ENCODE measurements at places on chromosomes 16 and 17.
A peak's percentile ranks its signal among the peaks of the same experiment; 100 is the strongest.

GRCh38 chr16:76748461-76749348 lies 442.3 kb upstream of the MON1B start:
- DNase-seq, result no peak

- DNase-seq, result no peak
Observed at GRCh38 chr17:73841431-73842060, 197.3 kb upstream of the SDK2 start.

DNA sequence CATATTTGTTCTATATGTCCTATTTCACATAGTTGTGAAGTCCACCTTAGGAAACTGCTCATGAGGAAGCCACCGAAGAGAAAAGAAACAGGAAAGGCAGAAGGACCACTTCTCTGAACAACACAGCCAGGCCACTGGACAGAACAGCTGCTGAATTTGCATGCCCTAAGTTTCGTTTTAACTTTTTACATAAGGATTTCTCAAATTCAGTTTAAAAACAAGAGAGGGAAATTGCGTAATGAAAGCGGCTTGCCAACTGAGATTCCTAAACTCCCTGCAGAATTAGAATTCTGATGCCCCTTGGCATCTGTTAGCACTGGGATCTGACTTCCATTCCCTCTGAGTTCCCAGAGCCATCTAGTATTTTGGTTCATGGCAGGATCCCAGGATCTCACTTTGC lies 5.0 kb upstream of the CCL8 start:
- no peak for DNase-seq

- no peak for DNase-seq
Observed at GRCh38 chr17:82940226-82941020, 100.6 kb upstream of the ZNF750 start.

DNA sequence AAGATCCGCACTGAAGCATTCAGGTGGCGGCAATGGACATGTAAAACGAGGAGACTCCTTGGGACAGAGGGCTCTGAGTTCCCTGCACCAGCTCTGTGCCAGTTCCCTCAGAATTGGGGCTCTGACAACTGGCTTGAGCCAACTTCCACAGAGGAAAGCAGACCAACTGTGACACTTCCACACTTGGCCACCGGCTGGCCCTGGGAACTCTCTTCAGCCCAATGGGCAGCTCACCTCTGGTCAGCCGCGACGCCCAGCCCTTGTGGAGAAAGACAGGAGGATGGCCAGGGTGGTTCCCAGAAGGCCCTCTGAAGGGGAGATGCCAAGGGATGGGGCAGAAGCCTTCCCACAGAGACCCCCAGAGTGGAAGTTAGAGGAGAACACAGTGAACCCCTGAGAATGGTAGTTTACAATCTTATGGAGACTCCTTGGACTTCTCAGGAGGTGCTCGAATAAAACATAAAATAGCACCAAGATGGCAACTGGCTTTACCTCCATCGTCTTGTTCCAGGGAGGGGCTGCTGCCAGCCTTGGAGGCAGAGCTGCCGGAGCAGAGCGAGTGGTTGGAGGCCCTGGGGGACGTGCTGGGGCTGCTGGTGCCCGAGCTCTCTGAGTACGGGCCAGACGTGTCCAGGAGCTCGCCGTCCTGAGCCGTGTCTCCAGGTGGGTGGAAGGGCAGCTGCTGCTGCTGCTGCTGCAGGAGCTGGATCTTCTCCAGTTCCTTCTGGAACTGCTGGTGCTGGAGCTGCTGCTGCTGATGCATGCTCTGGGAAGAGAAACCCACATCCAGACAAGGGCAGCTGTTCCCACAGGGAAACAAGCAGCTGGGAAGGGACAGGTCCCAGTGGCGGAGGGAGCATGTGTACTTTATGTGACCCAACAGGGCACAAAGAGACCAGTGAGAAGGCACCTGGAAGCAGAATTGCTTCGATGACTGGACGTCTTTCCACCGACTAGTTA lies 35.0 kb upstream of the ICAM2 start:
- DNase-seq, result no peak

GRCh38 chr16:28069971-28070794 lies 6.7 kb upstream of the GSG1L start:
- DNase-seq, result no peak

GRCh38 chr17:77549726-77550366 lies 408.7 kb upstream of the TNRC6C start:
- DNase-seq, result no peak

- no peak for DNase-seq
Observed at GRCh38 chr16:4321286-4322120, 5.6 kb downstream of the GLIS2 start.

DNA sequence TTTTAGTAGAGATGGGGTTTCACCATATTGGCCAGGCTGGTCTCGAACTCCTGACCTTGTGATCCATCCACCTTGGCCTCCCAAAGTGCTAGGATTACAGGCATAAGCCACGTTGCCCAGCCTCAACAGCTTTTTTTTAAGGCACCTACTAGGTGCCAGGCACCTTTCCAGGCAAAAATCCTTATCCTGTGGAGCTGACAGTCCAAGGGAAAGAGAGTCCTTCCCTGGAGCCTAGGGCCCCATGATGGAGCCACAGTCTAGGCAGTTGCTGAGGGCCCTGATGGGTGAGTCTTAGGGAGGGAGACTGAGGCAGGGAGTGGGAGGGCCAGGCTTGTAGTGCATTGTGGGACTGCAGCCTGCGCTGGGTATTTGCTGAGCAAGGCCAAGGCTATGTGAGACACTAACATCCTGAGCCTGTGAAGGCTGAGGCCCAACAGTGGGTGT lies 79.6 kb upstream of the TOB1 start:
- no peak for DNase-seq

GRCh38 chr17:49365667-49366066 lies 3.6 kb upstream of the ZNF652 start:
- peak; percentile 5 for DNase-seq

- DNase-seq, result no peak
Observed at GRCh38 chr16:24085666-24086065, 170.5 kb upstream of the CACNG3 start.

- DNase-seq, result no peak
Observed at GRCh38 chr16:79426663-79427062, 173.9 kb downstream of the MAF start.

- DNase-seq, result no peak
Observed at GRCh38 chr17:65005858-65006257, 50.7 kb downstream of the GNA13 start.

DNA sequence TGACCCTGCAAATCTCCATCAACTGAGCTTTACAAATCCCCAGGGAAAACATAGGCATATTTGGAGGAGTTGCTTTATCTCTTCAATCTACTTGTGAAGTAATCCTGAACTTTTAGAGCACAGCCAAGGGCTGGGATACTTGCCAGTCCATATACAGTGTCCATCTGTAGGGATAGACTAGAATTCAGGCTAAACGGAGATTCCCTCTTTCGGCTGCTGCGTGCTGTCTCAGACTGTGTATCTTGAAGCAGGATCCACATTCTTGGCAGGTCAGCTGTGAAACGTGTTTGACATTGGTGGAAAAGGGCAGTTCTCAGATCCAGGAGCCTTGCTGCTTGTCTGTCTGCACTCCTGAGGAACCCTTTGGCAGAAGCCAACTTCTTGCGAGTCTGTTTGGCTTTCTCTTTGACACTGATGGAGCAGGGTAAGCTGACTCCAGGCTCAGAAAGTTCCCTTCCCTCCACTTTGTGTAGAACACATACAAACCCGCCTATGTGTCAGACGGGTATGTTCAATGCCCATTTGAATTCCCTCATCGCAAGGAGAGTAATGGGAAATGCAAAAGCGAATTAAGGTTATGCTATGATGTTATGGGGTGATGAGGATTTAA lies 221.8 kb downstream of the MAP2K4 start:
- no peak for DNase-seq

- no peak for DNase-seq
Observed at GRCh38 chr16:22272870-22273650, 24.1 kb upstream of the POLR3E start.

DNA sequence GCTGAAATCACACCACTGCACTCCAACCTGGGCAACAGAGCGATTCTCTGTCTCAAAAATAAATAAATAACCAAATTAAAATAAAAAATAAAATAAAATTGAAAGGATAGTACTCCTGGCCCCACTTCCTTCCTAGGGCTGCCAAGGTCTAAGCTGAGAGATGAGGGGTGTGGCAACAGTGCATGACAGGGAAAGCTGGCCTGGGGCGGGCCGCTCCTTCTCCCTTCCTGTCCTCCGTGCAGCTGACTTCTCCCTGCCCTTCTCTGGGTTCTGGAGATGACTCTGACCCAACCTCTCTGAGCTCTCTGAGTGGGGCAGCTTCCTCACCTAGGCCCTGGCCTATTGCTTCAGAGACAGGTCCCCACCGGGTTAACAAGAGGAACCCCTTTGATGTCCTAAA lies 8.7 kb upstream of the SLC25A39 start:
- no peak for DNase-seq

DNA sequence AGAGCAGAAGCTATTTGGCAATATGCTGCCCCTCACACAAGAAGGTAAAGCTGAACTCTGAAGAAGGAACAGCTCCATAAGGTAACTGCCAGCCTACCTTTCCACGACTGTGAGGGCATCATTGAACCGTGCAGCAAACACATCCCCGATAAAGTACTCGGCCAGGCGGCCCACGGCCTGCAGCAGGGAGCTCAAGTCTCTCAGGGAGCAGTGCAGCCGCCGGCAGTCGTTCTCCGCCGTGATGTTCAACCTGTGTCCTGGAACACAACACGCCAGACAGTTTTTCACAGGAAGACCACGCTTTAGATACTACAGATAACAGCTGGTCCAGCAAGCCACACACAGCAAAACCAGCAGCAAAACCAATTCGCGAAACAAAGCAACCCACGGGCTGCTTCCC lies 62.1 kb upstream of the GSG1L start:
- DNase-seq, result no peak

DNA sequence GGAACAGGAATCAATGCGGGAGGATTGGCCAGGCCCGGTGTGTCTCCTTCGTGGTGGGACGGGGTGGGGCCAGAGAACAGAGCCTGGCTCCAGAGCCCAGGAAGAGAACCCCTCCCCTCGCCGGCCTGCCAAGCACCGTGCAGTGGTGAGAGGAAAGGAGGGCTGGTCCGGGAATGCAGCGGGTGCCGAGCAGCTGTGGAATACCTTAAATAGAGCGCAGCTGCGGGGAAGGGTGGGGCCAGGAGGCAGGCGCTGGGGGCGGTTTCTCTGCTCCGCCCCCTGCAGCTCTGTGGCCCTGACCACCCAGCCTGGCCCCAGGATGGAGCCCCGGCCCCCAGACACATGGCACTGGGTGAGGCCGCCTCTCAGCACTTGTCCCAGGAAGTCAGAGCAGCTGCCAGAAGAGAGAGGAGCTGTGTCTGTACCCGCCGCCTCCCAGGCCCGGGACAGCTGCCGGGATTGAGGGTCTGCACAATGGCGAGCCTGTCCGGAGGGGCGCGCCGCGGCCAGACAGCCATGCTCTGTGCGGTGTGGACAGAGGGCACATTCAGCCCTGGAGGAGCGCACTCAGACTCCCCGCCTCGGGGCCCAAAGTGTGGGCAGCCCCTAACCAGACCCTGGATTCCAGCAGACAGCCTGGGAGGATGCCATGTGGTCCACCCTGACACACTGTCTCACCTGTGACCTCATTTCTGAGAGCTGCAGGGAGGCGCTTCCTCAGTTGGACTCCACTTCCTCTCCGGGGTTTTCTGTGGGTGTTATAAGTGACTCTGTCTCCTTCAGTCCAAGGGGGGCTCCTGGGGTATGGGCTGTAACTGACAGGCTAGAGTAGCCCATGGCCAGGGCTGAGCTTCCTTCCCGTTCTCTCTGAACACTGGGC lies 268.8 kb downstream of the SEC14L1 start:
- DNase-seq, result peak; percentile 57

DNA sequence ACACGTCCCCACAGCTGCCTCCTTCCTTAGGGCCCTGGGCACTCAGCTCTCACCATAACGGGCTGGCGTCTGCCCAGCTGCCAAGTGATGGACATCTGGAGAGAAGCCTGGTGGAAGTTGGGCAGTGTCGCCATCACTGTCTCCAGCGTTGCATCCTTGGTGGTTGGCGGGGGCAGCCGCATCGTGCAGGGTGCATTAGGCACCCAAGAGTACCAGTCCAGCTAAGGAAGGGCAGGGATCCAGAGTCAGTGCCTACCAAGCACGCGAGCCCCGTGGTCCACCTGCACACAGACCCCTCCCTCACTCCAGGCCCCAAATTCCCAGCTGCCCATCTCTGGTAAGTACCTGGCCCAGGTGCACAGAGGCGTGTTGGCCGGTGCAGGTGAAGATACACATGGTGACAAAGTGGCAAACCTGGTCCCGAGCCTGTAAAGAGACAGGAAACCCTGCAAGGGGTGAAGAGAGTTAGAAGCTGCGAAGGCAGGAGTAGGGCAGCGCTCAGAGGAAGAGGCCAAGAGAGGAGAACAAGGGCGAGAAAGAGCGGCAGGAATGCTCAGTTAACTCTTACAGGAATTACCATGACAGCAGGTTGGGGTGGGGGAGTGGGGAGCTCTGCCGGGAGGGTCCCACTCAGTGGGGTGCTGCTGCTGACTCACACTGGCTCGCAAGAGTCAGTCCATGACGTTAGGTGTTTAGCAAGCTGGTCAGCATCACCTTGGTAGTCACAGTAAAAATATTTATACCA lies 9.5 kb downstream of the ALOX15 start:
- no peak for DNase-seq

GRCh38 chr17:49277638-49278037 lies 47.1 kb upstream of the PHOSPHO1 start:
- DNase-seq, result peak; percentile 13

- no peak for DNase-seq
Observed at GRCh38 chr17:82732118-82732743, 3.2 kb upstream of the FN3K start.

DNA sequence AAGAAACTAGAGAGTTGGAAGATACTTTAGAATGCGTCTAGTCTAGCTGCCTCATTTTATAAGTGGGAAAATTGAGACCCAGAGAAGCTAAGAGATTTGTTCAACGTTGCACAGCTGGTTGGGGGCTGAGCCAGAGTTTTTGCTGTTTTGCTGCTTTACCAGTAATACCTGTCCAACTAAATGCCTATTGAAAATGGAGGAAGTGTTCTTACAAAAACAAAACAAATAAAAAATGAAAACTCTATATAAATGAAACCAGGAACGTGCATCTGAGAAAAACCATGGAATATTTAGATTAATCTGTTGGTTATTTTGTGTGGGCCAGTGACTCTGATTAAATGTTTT lies 13.8 kb downstream of the NLK start:
- no peak for DNase-seq

- DNase-seq, result peak; percentile 33
Observed at GRCh38 chr17:81601525-81602120, 35.3 kb downstream of the NPLOC4 start.

DNA sequence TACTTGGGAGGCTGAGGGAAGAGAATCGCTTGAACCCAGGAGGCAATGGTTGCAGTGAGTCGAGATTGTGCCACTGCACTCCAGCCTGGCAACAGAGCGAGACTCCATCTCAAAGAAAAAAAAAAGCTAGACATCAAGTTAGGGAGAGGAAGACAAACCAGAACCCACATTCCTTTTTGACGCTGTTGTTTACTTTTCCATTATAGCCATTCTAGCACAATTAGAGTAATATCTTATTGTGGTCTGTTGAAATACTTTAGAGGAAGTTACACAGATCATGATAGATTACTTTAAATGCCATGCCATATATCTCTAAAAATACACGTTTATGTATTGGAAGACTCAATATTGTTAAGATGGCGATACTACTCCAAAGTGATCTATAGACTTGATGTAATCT lies 16.5 kb upstream of the ABCC1 start:
- DNase-seq, result no peak

Measured in foreskin keratinocyte (primary cell).